ENCODE measurements at places on chromosomes 2 and 18. TPM values are rescaled to one million over a fixed set of nuclear protein-coding genes. Genes with fewer than 3 reads are reported as not detected.

GRCh38 chr18:50341443-50341842, 33.4 kb upstream of the SKA1 start:
- DNase-seq: no peak

DNA sequence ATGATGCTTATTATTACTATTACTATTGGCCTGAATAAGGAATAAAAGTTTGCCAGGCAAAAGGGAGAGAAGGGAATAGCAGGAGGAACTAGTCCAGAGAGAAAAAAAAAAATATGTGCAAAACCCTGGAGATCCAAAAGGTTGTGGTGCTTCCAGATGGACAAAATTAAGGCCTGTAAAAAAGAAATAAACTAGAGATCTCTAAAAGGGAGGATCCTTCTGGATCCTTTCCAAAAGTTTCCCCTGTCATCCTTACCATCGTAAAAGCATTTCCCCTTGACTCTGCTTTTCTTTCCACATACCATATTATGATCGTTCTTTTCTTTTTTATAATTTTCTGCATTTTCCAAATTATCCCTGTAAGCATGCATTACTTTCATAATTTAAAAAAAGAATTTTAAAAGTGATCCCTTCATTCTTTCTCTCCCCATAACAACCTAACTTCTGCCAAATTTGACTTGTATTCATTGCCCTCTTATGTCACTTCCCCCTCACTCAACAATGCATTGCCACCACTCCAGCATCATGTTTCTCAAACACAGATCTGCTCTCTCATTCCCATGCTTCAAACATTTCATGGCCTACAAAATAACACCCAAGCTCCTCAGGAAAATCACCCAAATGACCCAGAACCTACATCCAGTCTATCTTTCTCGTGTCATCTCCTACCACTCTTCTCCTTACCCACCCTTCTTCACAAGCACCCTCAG, 40.3 kb downstream of the RBMS1 start:
- no peak for DNase-seq

DNA sequence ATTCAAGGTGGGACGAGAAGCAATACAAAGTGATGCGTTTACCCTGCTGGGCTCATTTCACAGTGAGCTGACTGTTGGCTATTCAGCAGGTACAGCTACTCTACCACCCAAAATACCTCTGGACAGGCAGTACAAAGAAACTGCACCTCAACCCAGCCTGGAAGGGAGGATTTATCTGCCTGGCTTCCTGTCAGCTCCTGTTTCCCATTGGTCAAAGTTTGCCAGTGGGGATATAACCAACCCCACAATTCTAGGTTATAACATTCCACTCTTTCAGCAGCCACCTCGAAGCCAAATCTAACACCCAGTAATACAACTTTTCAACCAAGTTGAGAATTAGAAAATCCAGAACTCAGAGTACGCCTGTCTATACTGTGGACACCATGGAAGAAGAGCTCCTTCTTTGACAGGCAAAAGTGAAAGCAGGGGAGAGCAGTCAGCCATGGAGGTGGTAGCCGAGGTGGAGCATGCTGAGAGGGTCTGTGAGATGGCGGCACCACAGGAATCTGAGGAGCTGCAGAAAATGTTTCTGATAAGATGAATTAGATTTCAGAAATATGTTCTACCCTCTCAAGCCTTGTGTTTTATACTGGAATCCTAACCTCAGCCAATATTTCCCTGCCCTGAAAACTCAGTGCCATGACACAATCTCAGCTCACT, 10.8 kb downstream of the DUSP19 start:
- DNase-seq: no peak

DNA sequence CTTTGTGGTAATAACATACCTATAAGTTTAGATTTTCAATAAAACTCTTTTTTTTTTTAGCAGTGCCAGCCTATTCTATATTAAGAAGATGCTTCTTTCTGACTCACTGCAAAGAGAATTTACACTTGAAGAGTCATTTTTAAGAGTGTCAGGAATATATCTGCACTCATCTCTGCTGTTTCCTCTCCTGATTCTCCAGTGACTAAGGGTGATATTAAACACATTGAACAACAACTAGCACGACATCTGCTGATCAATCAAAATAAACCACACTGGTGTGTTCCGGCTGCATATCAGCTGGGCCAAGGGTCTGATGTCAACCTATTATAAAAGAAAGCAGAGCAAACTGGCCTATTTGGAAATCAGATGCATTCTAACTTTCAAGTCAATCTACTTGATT, 15.0 kb downstream of the RAB27B start:
- DNase-seq: no peak

DNA sequence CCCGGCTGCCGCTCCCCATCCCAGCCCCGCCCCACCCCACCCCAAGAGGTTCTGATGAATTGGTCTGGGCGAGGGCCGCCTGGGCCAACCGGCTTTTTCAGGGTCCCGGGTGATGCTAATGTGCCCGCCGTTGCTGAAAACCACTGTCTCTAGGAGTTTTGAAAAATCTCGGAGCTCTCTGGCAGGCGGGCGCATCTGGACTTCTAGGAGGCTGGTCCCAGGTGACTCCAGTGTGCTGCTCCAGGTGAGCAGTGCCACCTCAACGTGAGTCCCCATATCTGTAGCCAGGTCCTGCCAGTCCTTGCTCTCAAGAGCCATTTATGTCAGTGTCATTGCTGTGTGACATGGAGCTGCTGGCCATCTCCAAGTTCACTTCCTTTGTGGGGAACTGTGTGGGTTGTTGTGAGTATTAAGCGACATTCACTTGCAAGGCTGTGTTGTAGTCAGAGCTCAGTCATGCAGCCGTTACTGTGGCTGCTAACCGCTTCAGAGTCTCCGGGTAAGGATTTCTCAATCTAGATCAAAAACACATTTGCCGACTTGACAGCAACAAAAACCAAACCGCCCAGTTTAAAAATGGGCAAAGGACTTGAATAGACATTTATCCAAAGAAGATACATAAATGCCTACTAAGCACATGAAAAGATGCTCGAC, at the start of gene RFX8:
RFX8 (minus strand) TSS at position 382 of the 654 bp plus-strand sequence. CDS start 8,264 bp downstream, outside the sequence.
- DNase-seq: no peak

GRCh38 chr2:85254540-85255300, 73.1 kb downstream of the TGOLN2 start:
- no peak for DNase-seq

DNA sequence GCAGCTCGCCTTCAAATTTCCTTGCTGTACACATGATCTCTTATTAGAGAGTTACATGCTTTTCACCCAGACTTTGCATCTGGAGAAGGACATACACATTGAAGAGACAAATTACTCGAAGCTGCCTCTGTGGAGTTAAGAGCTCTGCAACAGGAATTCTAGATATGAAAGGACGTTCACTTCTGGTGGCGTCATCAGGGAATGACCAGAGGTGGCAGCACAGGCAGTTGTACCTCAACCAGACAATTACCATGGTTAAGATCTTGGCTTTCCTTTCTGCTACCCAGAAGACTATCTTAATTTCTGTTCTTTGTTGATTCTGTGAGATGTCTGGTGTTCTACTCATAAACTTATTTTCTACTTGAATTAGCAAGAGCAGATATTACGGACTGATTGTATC, 39.1 kb upstream of the MC4R start:
- no peak for DNase-seq

DNA sequence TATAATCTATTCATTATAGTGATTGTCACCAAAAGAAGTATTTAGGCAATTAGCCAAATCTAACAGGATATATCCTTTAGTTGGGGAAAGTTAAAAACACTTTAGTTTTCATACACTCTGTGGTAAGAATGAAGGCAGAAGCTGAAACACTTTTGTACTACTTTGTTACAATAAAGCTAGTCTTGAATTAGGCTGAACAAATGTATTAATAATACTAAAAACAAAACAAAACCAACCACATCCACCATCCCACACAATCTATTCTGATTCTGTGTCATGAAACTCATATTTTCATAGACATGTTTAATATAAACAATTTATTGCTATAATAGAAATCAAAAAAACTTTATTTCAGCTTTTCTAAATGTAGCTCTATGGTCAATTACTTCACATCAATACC, 508.8 kb downstream of the ZEB2 start:
- no peak for DNase-seq

UPP2 gene
- total RNA-seq: not detected

SLC23A3 gene
- total RNA-seq: 2.4 TPM

Measured in pancreas (tissue), 10 donors.